ENCODE measurements at places on chromosomes 3 and 15. TPM values are rescaled to one million over a fixed set of nuclear protein-coding genes. Genes with fewer than 3 reads are reported as not detected.

The DUSP7 gene
- polyA plus RNA-seq = 6.2 TPM

The CCDC12 gene
- polyA plus RNA-seq = 82.8 TPM

The PLCB2 gene
- 5.3 TPM for polyA plus RNA-seq

The B3GALNT1 gene
- polyA plus RNA-seq = 2.0 TPM

The RBP2 gene
- 1.0 TPM for polyA plus RNA-seq

The TMEM158 gene
- polyA plus RNA-seq = 2.3 TPM

The ECE2 gene
- 25.4 TPM for polyA plus RNA-seq

The CAPN3 gene
- polyA plus RNA-seq = 35.8 TPM

The NPAP1 gene
- 1.1 TPM for polyA plus RNA-seq

The ADGRG7 gene
- polyA plus RNA-seq = not detected

All from pancreas (tissue), 10 donors.